ENCODE measurements at places on chromosomes 12 and 14.

DNA sequence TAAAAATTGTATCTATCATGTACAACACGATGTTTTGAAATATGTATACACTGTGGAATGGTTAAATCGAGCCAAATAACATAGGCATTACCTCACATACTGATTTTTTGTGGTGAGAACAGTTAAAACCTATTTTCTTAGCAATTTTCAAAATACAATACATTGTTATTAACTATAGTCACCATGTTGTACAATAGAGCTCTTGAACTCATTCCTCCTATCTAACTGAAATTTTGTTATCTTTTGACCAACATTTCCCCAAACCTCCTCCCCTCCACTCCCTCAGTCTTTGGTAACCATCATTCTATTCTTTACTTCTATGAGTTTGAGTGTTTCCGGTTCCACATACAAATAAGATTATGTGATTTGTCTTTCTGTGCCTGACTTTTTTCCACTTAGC is 6.8 kb upstream of the SLC38A2 start:
- no peak for DNase-seq
- no peak overlapping the region for H3K4me3 ChIP-seq
- no peaks in the 10 kb centered on the region for H3K27me3 ChIP-seq
- H3K36me3 ChIP-seq, result no peaks in the 10 kb centered on the region

- no peaks in the 10 kb centered on the region for H3K36me3 ChIP-seq
- peaks cover 7% of the 10 kb centered on the region for H3K4me1 ChIP-seq
- no peak overlapping the region for H3K4me3 ChIP-seq
- H3K27ac ChIP-seq, result no peak overlapping the region
- H3K27me3 ChIP-seq, result peaks cover 24% of the 10 kb centered on the region
- DNase-seq, result no peak
Measured at GRCh38 chr12:106254724-106255123, 6.9 kb upstream of the CKAP4 start.

DNA sequence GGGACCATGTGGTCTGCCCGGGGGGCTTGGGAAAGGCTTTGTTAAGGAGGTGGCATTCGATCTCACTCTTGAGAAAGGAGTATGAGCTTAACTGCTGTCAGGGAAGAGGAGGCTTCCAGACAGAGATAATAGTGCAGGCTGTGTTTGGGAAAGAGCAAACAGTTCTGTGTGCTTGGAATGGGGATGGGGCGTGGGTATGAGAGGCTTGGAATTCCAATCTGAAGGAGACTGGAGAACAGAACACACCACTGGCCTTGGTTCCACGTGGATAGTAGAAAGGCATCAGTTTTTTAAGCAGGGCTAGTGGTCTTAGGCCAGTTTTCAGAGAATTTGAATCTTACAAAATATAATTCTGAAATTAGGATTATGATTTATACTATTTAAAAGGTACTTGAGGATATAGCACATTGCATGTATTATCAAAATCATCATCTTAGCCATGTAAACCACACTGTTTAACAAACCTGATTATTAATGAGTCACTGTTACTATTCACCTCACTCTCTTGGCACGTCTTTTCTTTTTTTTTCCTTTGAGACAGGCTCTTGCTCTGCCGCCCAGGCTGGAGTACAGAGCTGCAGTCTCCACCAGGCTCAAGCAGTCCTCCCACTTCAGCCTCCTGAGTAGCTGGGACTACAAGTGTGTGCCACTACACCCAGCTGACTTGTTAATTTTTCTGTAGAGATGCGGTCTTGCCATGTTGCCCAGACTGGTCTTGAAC is 38.5 kb upstream of the KCNK13 start:
- H3K4me1 ChIP-seq, result no peaks in the 10 kb centered on the region
- H3K36me3 ChIP-seq, result peaks cover 59% of the 10 kb centered on the region
- no peaks in the 10 kb centered on the region for H3K27me3 ChIP-seq

GRCh38 chr12:101642115-101643067 is 47.6 kb downstream of the MYBPC1 start:
- peaks cover 5% of the 10 kb centered on the region for H3K36me3 ChIP-seq
- peak overlapping the region; percentile 65 for H3K27ac ChIP-seq
- peaks cover 8% of the 10 kb centered on the region for H3K27me3 ChIP-seq
- H3K4me3 ChIP-seq, result peak overlapping the region; percentile 90
- DNase-seq, result no peak

DNA sequence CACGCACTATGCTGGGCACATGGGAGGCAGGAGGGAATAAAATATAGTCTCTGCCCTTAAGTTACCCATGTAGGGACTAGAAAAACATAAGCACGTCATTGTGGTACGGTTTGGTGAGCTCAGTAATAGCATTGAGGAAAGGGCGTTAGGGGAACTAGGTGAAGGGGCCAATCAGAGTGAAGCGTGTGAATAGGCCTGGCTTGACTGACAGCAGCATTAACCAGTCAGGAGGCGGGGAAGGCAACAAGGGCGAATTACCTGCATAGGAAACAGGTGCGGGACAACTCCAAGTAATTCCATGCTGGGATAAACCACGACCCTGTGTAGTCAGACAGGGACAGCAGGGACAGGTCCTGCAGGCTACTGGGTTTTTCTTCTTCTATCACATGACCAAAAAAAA is 107.7 kb downstream of the UNC79 start:
- H3K27ac ChIP-seq, result no peak overlapping the region
- no peak for DNase-seq
- H3K27me3 ChIP-seq, result no peaks in the 10 kb centered on the region

DNA sequence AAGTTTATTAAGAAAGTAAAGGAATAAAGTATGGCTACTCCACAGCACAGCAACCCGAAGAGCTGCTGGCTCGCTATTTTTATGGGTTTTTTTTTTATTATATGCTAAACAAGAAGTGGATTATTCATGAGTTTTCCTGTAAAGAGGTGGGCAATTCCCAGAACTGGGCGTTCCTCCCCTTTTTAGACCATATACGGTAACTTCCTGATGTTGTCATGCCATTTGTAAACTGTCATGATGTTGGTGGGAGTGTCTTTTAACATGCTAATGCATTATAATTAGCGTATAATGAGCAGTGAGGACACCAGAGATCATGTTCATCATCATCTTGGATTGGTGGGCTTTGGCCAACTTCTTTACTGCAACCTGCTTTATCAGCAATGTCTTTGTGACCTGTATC is 372.5 kb downstream of the ZFP36L1 start:
- H3K36me3 ChIP-seq, result peaks cover 28% of the 10 kb centered on the region
- H3K27me3 ChIP-seq, result no peaks in the 10 kb centered on the region
- peaks cover 36% of the 10 kb centered on the region for H3K4me1 ChIP-seq
- no peak overlapping the region for H3K27ac ChIP-seq
- DNase-seq, result no peak

GRCh38 chr12:40745386-40745785 is 53.1 kb downstream of the CNTN1 start:
- no peaks in the 10 kb centered on the region for H3K27me3 ChIP-seq
- H3K4me3 ChIP-seq, result no peak overlapping the region
- no peaks in the 10 kb centered on the region for H3K36me3 ChIP-seq
- DNase-seq, result no peak

GRCh38 chr12:123854918-123855317 is 92.8 kb downstream of the DNAH10 start:
- no peak overlapping the region for H3K27ac ChIP-seq
- peaks cover 4% of the 10 kb centered on the region for H3K27me3 ChIP-seq
- DNase-seq, result no peak
- H3K36me3 ChIP-seq, result no peaks in the 10 kb centered on the region
- no peaks in the 10 kb centered on the region for H3K4me1 ChIP-seq
- H3K4me3 ChIP-seq, result no peak overlapping the region

- peaks cover 7% of the 10 kb centered on the region for H3K36me3 ChIP-seq
- peaks cover 8% of the 10 kb centered on the region for H3K4me1 ChIP-seq
- H3K27me3 ChIP-seq, result no peaks in the 10 kb centered on the region
- no peak overlapping the region for H3K4me3 ChIP-seq
- DNase-seq, result no peak
Measured at GRCh38 chr12:92513231-92513730, 189.5 kb upstream of the PLEKHG7 start.

DNA sequence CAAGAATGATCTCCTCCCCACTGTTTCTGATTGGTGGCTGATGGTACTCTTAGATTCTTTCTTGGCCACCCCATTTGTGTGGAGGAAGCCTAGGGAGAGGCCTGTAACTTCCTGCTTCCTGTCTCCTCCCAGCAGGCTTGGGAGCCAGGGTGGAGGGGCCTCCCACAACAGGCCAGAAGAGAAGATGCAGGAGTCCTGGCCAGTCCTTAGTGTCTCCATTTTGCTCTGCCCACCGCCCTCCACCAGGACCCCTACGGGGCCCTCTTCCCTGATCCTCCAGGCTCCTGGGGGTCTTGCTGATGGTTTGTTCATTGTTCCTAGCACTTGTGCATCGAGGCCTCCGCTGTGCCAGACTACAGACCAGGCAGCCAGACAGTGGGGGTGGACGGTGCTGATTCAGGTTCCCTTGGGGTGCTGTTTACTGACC is 6.8 kb downstream of the TSPAN9 start:
- no peak overlapping the region for H3K27ac ChIP-seq
- DNase-seq, result no peak
- H3K27me3 ChIP-seq, result peaks cover 7% of the 10 kb centered on the region

DNA sequence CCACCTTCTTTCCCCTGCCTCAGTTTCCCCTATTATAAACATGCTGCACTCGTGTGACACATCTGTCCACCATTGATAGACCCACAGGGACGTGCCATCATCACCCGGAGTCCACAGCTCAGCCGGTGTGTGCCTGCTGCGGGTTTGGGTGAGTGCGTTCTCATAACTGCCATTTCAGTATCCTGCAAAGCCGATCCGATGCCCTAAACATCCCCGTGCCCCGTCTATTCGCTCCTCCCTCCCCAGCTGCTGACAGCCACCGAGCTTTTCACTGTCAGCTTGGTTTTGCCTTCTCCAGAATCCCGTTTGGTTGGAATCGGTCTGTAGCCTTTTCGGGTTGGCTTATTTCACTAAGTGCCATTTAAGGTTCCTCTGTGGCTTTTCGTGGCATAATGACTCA is 3.9 kb downstream of the LRCOL1 start:
- H3K27ac ChIP-seq, result no peak overlapping the region
- H3K36me3 ChIP-seq, result peaks cover 2% of the 10 kb centered on the region
- peaks cover 10% of the 10 kb centered on the region for H3K4me1 ChIP-seq
- no peak overlapping the region for H3K4me3 ChIP-seq
- H3K27me3 ChIP-seq, result peaks cover 76% of the 10 kb centered on the region
- no peak for DNase-seq

GRCh38 chr12:58007875-58008274 is 66.5 kb downstream of the ATP23 start:
- no peak overlapping the region for H3K27ac ChIP-seq
- no peaks in the 10 kb centered on the region for H3K4me1 ChIP-seq
- no peak overlapping the region for H3K4me3 ChIP-seq
- no peak for DNase-seq

DNA sequence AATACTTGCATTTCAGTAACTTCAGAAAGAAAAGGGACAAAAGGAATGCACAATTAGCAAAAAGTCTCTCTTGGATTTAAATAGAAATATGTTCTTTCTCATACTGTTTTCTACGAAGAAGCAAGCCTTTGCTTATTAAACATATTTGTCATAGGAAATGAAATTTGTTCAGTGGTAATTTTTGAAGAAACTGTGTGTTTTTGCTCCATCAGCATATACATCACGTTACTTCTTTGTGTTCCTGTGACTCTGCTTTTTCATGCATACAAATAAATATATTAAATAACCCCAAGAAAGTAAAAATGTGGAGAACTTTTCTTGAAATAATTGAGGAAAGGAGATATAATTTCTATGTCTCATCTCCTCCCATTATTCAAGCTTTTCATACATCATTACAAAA is 39.7 kb downstream of the CD163L1 start:
- H3K36me3 ChIP-seq, result no peaks in the 10 kb centered on the region
- peaks cover 4% of the 10 kb centered on the region for H3K27me3 ChIP-seq
- no peak overlapping the region for H3K27ac ChIP-seq
- no peaks in the 10 kb centered on the region for H3K4me1 ChIP-seq
- H3K4me3 ChIP-seq, result no peak overlapping the region

DNA sequence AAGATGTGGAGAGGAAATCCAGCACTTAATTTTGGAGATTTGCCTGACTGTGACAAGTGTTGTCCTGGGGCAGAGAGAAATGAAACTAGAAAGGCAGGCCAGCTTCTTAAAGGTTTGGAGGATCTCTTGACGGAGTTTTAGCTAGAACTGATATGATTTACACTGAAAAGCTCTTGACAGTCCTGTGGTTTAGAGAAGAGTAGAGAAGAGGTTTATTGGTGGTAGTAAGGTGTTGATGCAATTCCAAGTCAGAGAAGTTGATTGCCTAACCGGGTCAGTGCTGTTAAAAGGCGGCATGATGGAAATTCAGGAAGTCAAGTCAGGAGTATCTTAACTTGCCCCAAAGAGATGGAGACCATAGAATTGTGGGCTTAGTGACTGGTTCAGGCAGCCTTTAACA is 89.0 kb upstream of the TRAF3 start:
- peak overlapping the region; percentile 81 for H3K27ac ChIP-seq
- no peak overlapping the region for H3K4me3 ChIP-seq
- DNase-seq, result no peak
- H3K36me3 ChIP-seq, result peaks cover 18% of the 10 kb centered on the region
- H3K27me3 ChIP-seq, result no peaks in the 10 kb centered on the region

GRCh38 chr12:124399622-124400021 is 104.7 kb downstream of the RFLNA start:
- H3K4me3 ChIP-seq, result no peak overlapping the region
- DNase-seq, result no peak
- peaks cover 10% of the 10 kb centered on the region for H3K4me1 ChIP-seq
- H3K27ac ChIP-seq, result no peak overlapping the region
- peaks cover 79% of the 10 kb centered on the region for H3K36me3 ChIP-seq

GRCh38 chr12:53719649-53720048 is 7.6 kb downstream of the CALCOCO1 start:
- H3K27ac ChIP-seq, result peak overlapping the region; percentile 15
- H3K4me3 ChIP-seq, result no peak overlapping the region
- H3K27me3 ChIP-seq, result no peaks in the 10 kb centered on the region

GRCh38 chr14:105061428-105062047 is 3.7 kb downstream of the GPR132 start:
- peaks cover 60% of the 10 kb centered on the region for H3K36me3 ChIP-seq
- peak overlapping the region; percentile 100 for H3K4me3 ChIP-seq
- peak; percentile 72 for DNase-seq
- H3K27me3 ChIP-seq, result no peaks in the 10 kb centered on the region
- peak overlapping the region; percentile 94 for H3K27ac ChIP-seq

DNA sequence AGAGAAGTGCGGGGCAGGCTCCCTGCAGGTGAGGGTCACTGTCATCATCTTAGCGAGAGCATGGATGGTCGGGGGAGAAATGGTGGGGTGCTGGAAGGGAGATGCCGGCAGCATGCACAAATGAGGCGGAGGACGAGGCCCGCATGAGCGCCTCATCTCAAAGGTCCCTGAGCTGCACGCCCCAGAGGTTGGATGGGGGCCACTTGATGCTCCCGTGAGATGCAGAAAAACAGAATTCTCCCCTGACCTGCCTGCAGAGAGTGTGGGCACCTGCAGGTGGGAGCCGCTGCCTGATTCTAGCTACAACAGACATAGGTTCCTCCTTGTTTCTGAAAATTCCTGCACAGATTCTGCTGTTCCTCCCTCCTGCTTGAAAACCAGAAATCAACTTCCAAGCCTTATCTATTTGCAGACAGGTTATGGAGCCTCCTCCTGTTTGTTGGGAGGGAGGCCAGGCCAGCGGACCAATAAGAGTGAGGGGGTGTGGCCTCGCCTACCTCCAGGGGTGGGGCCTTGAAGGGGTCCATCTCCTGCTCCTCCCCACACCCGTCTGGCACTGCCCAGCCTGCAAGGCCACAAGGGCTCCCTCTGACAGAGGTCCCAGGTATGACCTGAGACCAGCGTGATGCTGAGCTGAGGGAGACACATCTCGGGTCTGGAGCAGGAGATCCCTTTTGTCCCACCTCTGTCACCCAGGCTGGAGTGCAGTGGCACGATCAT is 67.2 kb downstream of the KDM2B start:
- H3K36me3 ChIP-seq, result peaks cover 41% of the 10 kb centered on the region
- no peaks in the 10 kb centered on the region for H3K27me3 ChIP-seq
- peak overlapping the region; percentile 82 for H3K27ac ChIP-seq
- H3K4me1 ChIP-seq, result peaks cover 26% of the 10 kb centered on the region

GRCh38 chr12:112431965-112432364 is 13.2 kb downstream of the PTPN11 start:
- H3K27ac ChIP-seq, result peak overlapping the region; percentile 16
- DNase-seq, result no peak
- H3K36me3 ChIP-seq, result peaks cover 22% of the 10 kb centered on the region
- H3K4me3 ChIP-seq, result no peak overlapping the region
